ENCODE measurements at places on chromosomes 5 and 9. TPM values are rescaled to one million over a fixed set of nuclear protein-coding genes. Genes with fewer than 3 reads are reported as not detected.
A peak's percentile ranks its signal among the peaks of the same experiment; 100 is the strongest.

GRCh38 chr9:4243877-4244812, 55.7 kb downstream of the GLIS3 start:
- DNase-seq: no peak

- no peak for DNase-seq
Measured at GRCh38 chr5:113181853-113182490, 205.4 kb downstream of the DCP2 start.

- DNase-seq: no peak
Measured at GRCh38 chr5:149781612-149782011, 51.5 kb downstream of the PPARGC1B start.

- DNase-seq: no peak
Measured at GRCh38 chr5:114053372-114053771, 308.5 kb upstream of the KCNN2 start.

- DNase-seq: no peak
Measured at GRCh38 chr5:59471463-59471862, 422.1 kb downstream of the PDE4D start.

DNA sequence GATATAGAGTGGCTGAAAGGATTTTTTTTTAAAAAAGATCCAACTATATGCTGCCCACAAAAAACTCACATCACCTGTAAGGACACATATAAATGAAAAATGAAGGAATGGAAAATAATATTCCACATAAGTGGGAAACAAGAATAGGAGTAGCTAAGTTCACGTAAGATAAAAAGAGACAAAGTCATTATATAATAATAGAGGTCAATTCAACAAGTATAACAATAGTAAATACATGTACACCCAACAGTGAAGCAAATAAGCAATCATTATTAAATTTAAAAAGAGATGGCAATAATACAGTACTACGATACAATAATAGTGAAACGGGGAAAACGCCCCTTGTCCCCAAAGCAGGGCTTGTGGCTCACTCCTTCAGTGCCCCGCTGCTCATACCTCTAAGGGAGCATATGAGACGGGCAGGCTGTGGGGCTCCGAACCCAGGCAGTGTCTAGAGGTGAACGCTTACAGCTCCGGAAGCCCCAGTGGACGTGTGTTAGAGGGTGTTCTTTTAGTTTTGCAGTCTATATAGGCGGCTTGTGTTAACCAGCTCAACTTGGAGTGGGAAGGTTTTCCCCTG, 12.5 kb upstream of the BTNL9 start:
- no peak for DNase-seq

GRCh38 chr9:107337676-107338590, 54.9 kb downstream of the RAD23B start:
- no peak for DNase-seq

GRCh38 chr5:6402939-6403338, 24.6 kb upstream of the MED10 start:
- DNase-seq: no peak

GRCh38 chr5:79794347-79794746, 104.7 kb downstream of the CMYA5 start:
- no peak for DNase-seq

DNA sequence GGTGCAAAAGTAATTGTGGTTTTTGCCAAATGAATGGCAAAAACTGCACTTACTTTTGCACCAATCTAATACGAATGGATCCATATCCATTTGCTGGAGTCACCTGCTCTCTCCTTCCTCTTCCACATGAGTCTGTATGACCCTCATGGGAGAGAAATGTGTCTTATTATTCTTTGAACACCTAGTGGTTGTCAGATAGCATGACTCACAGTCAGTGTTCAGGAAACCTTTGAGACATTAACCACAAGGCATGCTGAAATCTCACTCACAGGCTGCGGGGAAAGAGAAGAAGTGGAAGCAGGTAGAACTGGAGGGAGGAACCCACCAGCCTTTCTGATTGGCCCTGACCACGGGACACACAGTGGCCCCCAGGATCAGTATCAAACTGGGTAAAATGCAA, 222.8 kb upstream of the KLF4 start:
- DNase-seq: no peak

GRCh38 chr9:117169089-117169621, 245.7 kb downstream of the ASTN2 start:
- no peak for DNase-seq

- no peak for DNase-seq
Measured at GRCh38 chr9:131528186-131528585, 2.9 kb downstream of the UCK1 start.

- DNase-seq: no peak
Measured at GRCh38 chr9:136597141-136597885, 51.5 kb upstream of the NOTCH1 start.

GRCh38 chr5:125002727-125003598, 256.5 kb upstream of the ZNF608 start:
- DNase-seq: no peak

DNA sequence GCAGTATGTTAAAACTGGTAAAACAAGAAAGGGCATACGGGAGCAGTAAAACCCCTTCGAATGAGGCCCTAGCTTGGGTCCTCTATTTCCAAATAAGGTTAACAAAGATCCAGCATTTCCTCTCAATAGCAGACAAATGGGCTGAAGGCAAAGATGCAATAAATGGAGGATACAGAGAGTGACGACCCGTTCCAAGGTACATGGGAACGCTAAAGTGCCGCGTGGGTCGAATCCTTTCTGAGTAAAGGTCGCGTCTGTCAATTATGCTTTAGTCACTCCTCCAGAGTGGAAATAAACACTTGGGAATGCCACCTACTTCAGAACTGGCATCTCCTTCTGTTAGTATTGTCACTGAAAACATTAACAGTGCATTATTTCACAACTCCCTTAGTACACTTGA, 24.7 kb downstream of the ARL15 start:
- no peak for DNase-seq

DNA sequence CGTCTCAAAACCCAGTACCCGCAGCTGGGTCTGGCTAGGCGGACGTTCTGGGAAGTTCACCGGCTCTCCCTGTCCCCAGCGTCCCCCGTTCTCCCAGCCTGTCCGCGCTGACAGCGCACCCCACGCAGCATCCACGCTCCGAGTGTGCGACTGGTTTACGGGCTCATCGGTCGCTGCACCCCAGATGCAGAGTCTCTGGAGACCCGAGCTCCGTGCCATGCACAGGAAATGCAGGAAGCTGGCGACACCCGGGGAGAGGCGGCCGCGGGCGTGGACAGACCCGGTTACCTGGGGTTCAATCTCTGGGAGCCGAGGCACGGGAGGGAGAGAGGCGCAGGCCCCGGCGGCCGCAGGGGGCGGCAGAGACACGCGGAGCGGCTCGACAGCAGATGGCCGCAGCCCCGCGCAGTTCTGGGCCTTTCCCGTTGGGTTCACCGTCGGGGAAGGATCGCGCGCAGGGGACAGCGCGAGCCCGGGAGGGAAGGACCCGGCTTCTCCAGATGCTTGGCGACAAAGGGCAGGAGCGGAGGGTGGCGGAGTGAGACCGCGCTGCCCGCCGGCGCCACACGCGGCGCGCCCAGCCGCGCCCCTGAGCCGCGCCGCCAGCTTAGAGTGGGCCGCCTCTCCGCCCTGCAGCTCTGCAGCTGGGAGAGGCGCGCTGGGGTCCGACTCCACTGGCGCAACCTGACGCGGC, 558 bp downstream of the SHROOM1 start:
- peak; percentile 78 for DNase-seq

GRCh38 chr5:22521521-22521920, 331.6 kb downstream of the CDH12 start:
- no peak for DNase-seq

- DNase-seq: no peak
Measured at GRCh38 chr5:159041444-159042198, 58.1 kb downstream of the EBF1 start.

DNA sequence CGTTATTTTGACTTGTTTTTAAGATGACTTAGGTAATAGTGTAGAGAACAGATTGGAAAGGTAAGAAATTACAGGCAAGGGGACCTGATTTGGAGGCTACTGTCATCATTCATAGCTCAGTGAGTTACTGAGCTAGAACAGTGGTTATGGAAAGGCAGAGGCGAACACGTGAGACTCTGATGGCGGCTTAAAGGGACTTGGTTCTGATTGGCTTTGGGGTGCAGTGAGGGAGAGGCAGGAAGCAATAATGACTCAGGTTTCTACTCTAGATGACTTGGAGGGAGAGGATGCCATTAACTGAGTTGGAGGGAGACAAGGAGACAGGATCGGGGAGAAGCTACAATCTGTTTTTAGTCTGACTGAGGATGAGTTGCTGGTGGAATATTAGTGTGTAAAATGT, 3.0 kb downstream of the F2RL2 start:
- no peak for DNase-seq

GRCh38 chr9:21320465-21320864, 14.7 kb downstream of the KLHL9 start:
- no peak for DNase-seq

- DNase-seq: no peak
Measured at GRCh38 chr5:138482638-138483037, 17.4 kb downstream of the EGR1 start.

Gene LCN2
- not detected for total RNA-seq

Gene WNT8A
- not detected for total RNA-seq

Gene ENTREP1
- not detected for total RNA-seq

Gene HK3
- 0.55 TPM for total RNA-seq

Gene PCDHB6
- not detected for total RNA-seq

Gene REEP2
- 0.42 TPM for total RNA-seq

Gene GFI1B
- total RNA-seq: 0.07 TPM

Gene ARL15
- 13.0 TPM for total RNA-seq

Gene FOXD4L4
- 0.29 TPM for total RNA-seq
